ENCODE measurements at places on chromosomes 3 and 15.

GRCh38 chr3:157442729-157443128 lies 6.1 kb downstream of the PTX3 start:
- no peak for DNase-seq

DNA sequence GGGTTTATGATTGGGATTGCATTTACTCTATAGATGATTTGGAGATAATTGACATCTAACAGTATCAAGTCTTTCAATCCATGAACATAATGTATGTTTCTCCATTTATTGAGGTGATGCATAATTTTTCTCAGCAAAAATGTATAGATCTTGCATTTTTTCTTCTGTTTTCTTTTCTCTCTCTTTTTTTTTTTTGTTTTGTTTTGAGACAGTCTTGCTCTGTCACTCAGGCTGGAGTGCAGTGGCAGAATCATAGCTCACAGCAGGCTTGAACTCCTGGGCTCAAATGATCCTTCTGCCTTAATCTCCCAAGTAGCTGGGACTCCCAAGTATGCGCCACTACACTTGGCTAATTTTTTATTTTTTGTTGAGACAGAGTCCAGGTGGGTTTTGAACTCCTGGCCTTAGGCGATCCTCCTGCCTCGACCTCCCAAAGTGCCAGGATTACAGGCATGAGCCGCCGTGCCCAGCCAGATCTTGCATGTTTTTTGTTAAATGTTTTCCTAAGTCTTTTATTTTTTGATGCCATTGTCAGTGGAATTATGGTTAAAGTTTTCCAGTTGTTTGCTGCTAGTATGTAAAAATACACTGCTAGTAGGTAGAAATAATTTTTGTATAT lies 3.1 kb downstream of the LMLN start:
- no peak for DNase-seq

- DNase-seq, result no peak
Measured at GRCh38 chr15:89002281-89002761, 85.9 kb upstream of the ABHD2 start.

- no peak for DNase-seq
Measured at GRCh38 chr3:161412123-161412522, 40.8 kb upstream of the SPTSSB start.

DNA sequence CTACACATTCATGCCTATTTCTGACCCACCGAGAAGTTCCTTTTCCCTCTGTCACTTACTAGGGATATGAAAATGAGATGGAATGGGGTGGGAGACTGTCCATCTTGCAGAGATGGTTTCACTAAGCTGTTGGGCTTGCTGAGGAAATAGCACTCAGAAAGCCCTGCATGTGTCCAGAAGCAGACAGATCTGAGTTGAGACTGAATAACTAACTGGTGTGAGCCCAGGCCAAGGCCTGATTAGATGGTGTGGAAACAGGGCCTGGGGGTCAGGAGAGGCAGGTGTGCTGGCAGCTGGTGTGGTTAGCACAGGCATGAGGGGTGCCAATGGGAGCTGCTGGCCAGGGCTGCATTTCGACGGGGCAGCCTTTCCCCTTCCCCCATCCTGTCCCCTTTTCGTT lies 72.1 kb downstream of the CLSTN2 start:
- DNase-seq, result no peak

DNA sequence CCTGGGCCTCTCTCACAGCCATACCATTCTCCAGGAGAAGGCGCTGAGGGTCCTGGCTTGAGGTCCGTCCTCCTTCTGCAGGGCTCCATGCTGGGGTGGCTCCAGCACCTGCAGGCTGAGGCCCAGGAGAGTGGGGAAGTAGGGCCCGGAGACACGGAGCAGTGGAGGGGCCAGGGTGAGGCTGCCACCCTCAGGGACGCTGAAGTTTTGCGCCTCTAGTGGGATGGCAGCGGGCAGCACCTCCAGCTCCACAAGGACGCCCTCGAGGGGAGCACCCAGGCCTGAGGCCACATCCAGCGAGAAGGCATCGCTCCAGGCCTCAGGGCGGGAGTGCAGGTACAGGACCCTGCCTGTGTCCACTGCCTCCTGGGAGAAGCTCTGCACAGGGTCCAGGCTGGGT lies 27.5 kb downstream of the CSPG4 start:
- DNase-seq, result no peak

All from activated CD4-positive, alpha-beta T cell treated with anti-CD3 and anti-CD28 coated beads, Interleukin-2, amount 50 U/mL, for 24 hours (primary cell).